ENCODE measurements at places on chromosomes 6 and 20.

GRCh38 chr6:98823428-98824161 lies 10.8 kb upstream of the POU3F2 start:
- DNase-seq, result no peak

- DNase-seq, result no peak
Measured at GRCh38 chr6:168574699-168575195, 133.8 kb downstream of the SMOC2 start.

- DNase-seq, result no peak
Measured at GRCh38 chr6:665403-666267, 8.7 kb upstream of the HUS1B start.

DNA sequence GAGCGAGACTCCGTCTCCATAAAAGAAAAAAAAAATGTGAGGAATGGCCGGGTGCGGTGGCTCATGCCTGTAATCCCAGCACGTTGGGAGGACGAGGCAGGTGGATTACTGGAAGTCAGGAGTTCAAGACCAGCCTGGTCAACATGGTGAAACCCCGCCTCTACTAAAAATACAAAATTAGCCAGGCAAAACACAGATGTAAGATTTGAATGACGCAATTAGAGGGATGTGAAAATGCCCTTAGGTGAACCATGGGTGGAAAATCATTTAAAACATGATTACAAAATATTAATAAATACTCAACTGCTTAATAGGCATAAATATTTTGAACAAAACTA lies 20.9 kb downstream of the COL9A3 start:
- no peak for DNase-seq

- DNase-seq, result no peak
Measured at GRCh38 chr6:49563006-49563886, 12.8 kb downstream of the C6orf141 start.

DNA sequence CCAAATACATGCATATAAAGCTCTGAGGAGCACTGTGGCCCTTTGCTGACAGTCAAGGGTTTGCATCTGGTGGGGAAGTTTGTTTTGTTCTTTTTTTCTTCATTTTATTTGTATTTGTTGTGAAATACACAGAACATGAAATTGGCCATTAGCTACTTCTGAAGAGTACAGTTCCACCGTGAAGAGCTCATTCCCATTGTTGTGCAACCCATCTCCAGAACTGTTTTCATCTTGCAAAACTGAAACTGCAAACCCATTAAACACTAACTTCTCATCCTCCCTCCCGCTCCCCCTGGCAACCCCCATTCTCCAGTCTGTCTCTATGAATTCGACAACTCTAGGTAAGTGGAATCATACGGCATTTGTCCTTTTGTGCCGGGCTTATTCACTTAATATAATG lies 231.3 kb downstream of the TFAP2C start:
- no peak for DNase-seq

DNA sequence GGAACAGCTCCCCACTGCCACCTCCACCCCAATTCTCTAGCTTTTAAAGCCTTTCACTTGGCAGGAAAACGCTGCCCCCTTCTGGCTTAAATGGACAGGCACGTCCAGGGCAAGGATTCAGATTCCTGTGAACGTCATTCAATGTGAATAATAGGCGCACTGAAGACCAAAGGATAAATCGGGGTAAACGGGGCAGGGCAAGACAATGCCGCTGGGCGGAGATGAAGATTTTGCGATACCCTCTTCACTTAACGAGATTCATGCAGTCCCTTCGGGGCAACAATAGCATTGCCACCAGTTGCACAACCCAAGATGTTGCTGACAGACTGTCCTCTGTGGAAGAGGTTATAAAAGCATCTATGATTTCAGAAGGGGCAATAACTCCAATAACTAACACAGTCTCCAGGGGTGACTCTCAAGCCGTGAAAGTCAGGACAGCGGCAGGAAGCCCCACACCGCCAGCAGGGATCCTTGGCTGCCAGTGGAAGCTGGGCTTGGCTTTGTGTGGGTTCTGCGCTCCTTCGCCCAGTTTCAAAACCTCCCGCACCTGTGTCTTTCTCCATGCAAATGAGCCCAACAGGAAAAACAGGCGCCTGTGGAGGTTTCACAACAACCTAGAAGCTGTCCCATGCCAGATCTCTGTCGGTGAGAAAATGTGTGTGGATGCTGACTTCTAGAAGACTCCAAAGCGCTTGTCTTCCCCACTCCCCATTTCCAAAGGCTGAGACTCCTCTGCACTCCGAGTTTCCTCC lies 291.8 kb downstream of the BMP7 start:
- no peak for DNase-seq

GRCh38 chr20:51393571-51393970 lies 148.9 kb downstream of the NFATC2 start:
- DNase-seq, result no peak

- no peak for DNase-seq
Measured at GRCh38 chr6:12339022-12339421, 48.9 kb downstream of the EDN1 start.

DNA sequence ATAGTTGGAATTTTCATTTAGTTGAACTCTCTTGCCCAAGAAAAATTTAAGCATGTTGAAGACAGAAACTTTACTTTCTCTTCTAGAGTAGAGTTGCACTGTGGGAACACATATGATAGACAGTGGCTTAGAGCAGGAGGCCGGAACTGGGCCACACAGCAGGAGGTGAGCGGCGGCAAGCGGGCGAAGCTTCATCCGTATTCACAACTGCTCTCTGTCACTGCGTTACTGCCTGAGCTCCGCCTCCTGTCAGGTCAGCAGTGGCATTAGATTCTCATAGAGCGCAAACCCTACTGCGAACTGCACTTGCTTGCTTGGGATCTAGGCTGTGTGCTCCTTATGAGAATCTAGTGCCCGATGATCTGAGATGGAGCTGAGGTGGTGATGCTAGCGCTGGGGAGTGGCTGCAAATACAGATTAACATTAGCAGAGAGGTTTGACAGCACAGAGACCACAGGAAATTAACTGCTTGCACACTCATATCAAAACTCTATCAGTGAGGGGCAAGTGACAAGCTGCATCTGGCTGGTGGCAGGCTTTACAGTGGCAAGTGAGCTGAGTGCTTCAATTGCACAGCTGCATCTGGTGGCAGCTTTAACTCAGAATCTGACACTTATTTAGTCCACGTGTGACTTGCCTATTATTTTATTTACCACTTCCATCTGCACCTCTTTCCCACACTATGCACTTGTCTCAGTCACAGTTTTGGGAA lies 174.9 kb upstream of the C6orf118 start:
- DNase-seq, result no peak

GRCh38 chr20:23452776-23453175 lies at the start of gene CST11:
Gene CST11, minus strand, starts transcription at chr20:23452876. Its CDS starts 65 bp downstream, at chr20:23452811.
- no peak for DNase-seq

- DNase-seq, result no peak
Measured at GRCh38 chr6:140478631-140479030, 1104.2 kb upstream of the CITED2 start.

- no peak for DNase-seq
Measured at GRCh38 chr6:125611573-125612344, 137.7 kb upstream of the HEY2 start.

- no peak for DNase-seq
Measured at GRCh38 chr6:149961728-149962425, 1.9 kb upstream of the ULBP1 start.

- no peak for DNase-seq
Measured at GRCh38 chr20:35920523-35920922, 33.8 kb downstream of the SCAND1 start.

- DNase-seq, result no peak
Measured at GRCh38 chr6:19549109-19549508, 288.1 kb upstream of the ID4 start.

DNA sequence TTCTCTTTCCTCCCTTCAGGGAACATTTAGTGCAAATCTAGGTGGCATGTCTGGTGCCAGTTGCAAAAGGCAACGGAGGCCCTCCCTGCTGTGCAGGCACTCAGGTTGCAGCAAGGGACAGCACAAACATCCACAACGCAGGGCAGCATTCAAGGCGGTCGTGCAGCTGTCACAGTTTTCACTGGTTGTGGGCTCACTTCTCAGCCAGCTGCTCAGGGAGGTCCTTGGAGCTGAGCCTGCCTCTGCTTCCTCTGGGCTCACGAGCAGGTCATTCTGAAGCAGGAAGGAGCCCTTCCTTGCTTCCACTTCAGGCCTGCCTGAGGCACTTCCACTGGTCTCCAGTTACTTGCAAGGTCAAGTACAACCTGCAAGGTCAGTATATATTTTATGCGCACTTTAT lies 3.8 kb upstream of the NPEPL1 start:
- DNase-seq, result no peak

DNA sequence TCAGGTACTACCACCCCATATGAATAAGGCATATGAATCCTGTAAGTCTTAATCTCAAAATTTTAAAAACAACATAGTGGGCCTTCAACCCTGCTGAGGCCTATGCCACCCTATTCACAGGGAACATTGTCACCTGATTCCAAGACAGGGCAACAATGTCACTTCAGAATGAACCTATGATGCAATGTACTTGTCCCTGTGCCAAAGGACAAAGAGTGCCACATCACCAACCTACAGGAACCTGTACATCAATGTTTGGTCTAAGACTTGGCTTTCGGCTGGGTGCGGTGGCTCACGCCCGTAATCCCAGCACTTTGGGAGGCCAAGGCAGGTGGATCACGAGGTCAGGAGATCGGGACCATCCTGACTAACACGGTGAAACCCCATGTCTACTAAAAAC lies 318.5 kb upstream of the JARID2 start:
- DNase-seq, result no peak

DNA sequence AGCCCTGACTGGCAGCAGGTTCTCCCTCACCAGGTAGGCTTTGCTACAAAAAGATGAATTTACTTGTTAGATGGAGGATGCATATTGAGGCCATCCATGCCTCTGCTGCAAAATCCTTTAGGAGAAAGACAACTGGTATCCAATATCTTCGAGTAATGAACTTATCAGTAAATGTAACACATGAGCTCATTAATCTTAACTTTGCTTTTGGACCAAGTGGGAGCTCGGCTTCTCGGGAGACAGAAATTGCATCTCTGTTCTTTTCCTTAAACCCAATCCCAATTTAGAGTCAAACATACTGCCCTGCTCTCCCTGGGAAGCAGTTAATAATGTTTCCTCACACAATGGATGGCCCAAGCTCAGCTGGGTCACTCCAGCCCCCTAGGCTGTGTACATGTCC lies 330.5 kb downstream of the ZFAND3 start:
- DNase-seq, result no peak

GRCh38 chr6:63492476-63492875 lies 79.8 kb upstream of the LOC128125822 start:
- no peak for DNase-seq

DNA sequence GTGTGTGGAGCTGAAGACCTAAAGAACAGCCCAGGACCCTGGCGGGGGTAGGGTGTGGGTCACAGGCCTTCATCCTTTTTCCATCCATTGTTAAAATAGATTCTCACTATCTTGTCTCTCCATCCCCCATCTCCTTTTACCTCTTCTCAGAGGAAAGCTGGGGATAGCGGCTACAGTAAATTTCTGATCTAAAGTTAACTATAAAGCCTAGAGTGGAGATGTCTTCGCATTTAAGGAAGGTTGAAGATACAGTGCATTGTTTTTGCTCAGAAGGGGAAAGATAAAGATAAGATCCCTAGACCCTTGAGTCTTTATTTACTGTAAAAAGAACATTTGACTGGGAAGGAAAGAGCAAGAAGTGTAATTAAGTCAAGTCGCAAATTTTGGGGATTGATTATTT lies 8.6 kb downstream of the FOXA2 start:
- no peak for DNase-seq

- DNase-seq, result no peak
Measured at GRCh38 chr6:139927236-139927635, 552.8 kb upstream of the CITED2 start.

GRCh38 chr20:15857173-15857784 lies 716.0 kb downstream of the KIF16B start:
- DNase-seq, result no peak

- no peak for DNase-seq
Measured at GRCh38 chr6:108587258-108588059, 26.7 kb downstream of the FOXO3 start.

DNA sequence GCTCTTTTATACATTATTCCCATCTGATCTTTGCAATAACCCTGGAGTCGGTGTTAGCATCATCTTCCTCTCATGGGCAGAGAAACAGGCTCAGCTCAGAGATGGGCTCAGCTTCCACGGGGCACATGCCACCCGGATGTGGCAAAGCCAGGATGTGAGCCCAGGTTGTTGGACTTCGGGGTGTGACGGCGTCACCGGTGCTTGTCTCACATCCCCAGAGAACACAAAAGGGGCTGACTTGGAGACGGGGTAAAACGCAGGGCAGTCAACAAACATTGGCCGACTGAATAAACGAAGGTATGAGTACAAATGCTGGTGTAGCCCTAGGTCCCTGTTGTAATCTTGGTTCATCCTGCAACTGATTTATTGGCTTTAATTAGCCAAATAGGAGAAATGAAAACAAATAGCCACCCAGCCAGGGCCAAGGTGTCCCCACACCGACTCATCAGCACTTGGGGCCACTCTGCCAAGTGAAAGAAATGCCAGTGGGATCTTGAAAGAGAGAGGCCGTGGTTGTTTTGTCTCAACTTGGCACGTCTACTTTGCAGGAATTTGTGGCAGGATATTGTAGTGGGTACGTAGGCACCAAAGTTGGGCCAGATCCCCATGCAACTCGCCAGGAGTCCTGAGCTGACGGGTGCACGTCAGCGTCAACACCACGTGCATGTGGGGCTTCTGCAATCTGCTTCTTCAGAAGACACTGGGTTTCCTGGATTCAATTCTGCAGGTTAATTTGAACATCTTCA lies 42.8 kb downstream of the APCDD1L start:
- DNase-seq, result no peak

DNA sequence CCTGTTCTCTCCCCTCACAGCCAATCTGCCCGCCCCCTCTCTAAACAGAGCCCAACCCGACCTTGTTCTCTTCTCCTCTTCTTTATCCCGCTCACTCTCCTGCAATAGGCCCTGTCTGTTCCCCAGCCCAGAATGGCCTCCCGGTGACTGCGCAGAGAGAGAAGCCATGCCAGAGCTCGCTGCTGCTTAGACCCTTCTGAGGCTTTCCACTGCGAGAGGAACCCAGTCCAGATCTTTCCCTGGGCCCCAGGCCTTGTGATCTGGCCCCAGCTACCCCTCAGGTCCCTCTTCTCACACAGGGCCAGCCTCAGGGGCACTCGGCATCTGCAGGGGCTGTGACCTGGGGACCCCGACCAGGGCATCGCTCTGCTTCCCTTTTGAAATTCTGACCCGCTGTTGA lies 58.1 kb downstream of the TMEM242 start:
- no peak for DNase-seq

All from activated T-helper 1 cell treated with anti-CD3 and anti-CD28 coated beads, Interleukin-2, amount 50 U/mL, for 16 hours (primary cell).